ENCODE measurements at places on chromosomes 7 and 10.

- no peak for DNase-seq
Measured at GRCh38 chr10:96261132-96261531, 10.2 kb downstream of the BLNK start.

GRCh38 chr10:90614631-90615030 is 243.2 kb downstream of the HTR7 start:
- DNase-seq: no peak

DNA sequence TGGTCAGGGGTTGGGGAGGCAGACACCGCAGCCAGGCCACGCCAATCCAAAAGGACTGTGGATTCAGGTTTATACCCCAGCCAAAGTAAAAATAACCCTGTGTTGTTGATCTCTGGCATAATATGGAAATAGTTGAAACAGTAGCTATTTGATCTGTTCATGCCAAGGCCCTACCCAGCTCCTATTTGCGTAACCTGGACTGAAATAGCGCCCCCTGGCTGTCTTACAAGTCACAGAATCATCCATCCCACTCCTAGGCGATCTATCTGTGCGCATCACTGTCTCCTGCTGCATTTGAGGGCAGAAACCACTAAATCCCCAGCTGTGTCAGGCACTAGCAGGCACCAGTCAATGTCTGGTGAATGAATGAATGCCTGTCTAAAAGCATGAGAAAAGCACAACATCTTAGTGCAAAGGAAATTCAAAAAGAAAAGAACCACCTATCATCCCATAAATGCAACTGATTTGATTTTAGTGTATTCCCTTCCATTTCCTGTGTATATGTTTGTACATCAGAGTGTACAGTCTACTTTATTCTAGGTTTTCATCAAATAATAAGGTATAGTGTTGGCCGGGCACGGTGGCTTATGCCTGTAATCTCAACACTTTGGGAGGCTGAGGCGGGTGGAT is 160.0 kb downstream of the SLIT1 start:
- peak; percentile 20 for DNase-seq

- no peak for DNase-seq
Measured at GRCh38 chr7:103981003-103981423, 8.4 kb downstream of the RELN start.

DNA sequence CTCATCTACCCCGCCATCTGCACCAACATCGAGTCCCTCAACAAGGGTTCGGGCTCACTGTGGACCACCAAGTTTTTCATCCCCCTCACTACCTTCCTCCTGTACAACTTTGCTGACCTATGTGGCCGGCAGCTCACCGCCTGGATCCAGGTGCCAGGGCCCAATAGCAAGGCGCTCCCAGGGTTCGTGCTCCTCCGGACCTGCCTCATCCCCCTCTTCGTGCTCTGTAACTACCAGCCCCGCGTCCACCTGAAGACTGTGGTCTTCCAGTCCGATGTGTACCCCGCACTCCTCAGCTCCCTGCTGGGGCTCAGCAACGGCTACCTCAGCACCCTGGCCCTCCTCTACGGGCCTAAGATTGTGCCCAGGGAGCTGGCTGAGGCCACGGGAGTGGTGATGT is 34.6 kb upstream of the CDH23 start:
- DNase-seq: no peak

DNA sequence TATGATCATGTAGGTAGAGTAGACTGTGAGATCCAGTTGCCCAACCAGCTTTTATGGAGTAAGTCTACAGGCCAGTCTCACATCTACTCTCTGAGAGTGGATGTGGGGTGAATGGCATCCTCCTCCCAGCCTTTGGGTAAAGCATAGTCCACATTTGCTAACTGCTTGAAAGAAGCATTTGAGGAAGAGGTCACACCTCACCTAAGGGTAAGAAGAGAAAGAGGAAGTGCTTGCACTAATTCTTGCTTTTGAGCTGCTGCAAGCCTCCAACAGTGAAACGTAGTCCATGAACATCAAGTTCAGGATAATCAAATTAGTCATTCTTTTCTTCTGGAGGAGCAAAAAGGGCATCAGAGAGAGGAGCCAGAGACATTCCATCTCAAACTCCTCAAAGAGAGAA is 93.9 kb upstream of the AGR3 start:
- DNase-seq: no peak

- DNase-seq: no peak
Measured at GRCh38 chr10:87960230-87960629, 96.8 kb downstream of the PTEN start.

- DNase-seq: peak; percentile 60
Measured at GRCh38 chr10:127906548-127907377, at the start of gene PTPRE. PTPRE (plus strand) TSS chr10:127907103; CDS start chr10:128040882, 133,779 bp downstream.

DNA sequence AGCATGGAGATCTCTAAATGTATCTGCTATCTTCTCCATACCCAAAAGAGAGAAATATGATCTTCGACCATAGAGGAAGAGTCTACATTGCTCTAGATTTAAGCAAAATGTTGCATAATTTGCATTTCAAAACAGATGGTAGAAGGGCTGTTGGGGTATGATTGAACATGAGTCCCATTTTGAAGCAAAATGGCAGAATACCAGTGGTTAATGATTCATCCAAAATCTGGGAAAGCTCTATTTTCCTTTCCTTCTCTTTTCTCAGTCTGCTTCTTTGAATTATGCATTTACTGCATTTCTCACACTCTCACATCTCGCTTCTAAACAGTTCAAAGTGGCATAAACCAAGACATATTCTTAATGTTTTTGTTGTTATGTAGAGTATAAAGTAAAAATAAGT is 178.5 kb downstream of the MACC1 start:
- no peak for DNase-seq

- DNase-seq: no peak
Measured at GRCh38 chr10:96310321-96310669, 6.1 kb downstream of the DNTT start.

GRCh38 chr7:71645836-71646235 is 513.9 kb downstream of the GALNT17 start:
- DNase-seq: no peak

DNA sequence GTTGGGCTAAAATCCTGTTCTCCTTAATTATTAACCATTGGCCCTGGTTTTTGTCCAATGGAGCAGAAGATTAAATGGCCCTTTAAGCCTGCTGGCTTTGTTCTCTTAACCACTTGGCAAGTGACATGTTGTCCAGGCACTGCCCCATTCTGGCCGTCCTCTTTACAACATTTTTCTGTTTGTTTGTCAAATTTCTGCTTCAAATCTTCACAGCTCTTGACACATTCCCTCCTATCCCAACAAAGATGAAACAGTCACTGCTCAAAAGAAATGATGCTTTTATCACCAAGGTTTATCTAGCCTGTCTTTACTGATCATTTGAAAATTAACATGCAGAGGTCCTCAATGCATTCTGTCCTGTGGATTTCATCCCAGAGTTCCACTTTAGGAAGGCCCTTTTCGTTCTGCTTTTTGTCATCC is 700.4 kb downstream of the KCNMA1 start:
- DNase-seq: no peak

DNA sequence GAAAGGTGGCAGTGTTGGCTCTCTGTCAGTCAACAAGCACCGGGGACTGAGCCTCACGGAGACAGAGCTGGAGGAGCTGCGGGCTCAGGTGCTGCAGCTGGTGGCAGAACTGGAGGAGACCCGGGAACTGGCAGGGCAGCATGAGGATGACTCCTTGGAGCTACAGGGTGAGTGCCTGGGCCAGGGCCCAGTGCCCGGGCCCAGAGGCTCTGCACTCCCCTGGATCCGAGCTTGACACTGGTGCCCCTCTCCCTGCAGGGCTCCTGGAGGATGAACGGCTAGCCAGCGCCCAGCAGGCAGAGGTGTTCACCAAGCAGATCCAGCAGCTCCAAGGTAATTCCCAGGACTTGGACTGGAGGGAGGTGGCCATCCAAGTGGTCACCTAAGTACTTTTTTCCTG is 2.7 kb downstream of the CCDC136 start:
- no peak for DNase-seq

DNA sequence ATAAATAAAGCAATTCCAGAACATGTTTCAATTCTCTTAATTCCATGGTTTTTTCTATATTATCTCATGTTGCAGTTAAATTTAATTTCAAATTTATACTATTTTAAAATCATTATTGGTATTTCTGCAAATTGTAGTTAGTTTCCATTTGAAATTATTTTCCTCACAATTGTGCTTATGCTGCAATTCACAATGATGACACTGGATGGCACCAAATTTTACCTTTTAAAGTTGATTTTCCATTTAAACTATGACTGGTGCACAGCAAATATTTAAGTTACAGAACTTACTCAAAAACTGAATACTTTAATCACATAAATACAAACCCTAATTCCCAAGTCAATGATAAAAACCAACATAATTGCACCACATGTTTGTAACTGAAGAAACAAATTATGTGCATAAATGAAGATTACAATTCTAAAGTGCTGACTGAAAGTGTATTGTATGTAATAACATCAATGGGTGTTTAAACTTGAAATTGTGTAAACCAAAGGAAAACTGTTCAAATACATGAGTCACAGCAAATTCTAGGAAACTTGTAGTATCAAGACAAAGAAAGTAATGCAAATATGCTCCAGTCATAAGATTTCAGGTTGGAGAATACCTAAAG is 75.3 kb upstream of the AASS start:
- DNase-seq: peak; percentile 18

DNA sequence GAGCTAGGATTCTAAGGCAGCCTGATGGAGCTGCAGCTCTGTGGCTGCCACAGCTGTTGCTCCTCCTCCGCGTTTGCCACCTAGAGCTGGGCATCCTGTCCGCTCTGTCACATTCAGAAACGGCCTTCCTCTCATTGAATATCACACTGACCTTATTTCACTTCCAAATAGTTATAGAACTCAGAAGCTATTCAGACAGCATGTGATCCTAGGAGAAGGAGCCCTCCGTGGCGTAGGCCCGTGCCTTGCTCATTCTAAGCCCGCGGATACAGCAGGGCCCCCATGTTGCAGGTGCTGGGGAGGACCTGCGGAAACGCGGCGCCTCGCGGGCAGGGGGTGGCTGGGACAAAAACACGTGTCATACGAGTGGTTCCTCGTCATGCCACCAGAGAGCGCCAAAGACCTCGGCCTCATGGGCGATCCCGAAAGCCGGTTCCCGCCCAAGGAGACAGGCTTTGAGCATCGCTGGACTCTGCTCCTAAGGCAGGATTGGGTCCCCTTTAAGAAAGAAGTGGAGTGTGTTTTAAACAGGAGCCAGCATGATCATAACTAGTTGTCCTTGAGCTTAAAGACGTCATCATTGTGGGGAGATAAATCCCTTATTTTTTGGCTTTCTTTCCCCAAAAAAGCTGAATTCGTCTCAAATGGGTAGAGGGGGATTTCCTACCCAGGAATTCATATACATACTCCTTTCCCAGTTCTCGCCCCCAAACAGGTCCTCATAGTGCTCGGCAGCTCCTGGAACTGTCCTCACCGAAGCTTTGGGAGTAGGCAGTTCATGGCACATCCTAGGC is 17.9 kb upstream of the FIGNL1 start:
- DNase-seq: peak; percentile 59

- no peak for DNase-seq
Measured at GRCh38 chr10:56319386-56319785, 41.7 kb downstream of the ZWINT start.

- DNase-seq: no peak
Measured at GRCh38 chr7:38052786-38053185, 125.3 kb upstream of the STARD3NL start.

DNA sequence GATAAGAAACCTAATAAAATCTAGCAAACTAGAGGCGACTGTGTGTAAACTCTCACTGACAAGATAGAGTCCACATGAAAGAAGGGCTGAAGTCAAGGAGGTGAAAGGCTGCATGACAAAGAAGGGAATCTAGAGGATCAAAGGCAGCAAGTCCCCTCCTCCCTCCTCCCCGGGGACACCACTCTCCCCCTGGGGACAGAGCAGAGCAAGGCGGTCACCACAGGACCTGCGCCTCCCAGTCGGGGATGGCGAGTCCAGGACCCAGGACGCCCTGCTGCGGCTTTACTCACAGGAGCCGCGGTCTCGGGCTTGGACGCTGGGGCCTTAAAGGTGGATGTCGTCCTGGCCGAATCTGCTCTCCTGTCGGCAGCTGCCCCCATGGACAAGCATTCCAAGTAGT is 22.4 kb downstream of the BRI3 start:
- no peak for DNase-seq

DNA sequence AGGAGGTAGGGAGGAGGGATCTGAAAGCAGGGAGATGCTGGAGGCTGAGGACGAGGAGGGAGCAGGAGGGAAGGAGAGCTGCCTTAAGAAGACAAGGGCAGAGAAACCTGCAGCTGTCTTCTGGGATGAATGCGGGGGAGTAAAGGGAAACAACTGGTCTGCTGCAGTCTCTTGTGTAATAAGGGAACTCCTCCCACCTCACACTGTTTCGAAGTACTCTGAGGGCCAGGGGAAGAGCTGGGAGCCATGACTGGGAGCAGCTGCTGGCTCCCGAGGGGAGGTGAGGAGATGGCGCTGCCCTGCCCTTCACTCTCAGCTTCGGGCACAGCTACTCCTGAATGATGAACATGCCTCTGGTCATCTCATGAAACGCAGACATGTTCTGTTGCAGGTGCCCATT is 65.1 kb downstream of the CLEC2L start:
- DNase-seq: peak; percentile 71

DNA sequence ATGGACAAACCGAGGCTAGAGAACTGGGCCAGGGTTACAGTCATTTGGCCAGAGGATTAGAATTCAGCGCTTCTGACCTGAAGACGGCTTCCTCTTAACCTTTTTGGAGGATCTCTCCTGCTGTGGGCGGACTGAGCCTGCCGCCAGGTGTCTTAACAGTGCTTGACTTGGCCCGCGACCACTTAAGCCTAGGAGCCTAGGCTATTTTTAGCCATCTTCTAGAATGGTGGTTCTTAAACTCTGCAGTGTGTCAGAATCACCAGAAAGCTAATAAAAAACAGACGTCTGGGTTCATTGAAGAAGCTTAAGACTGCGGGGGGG is 722 bp downstream of the MDH2 start:
- peak; percentile 18 for DNase-seq

Data from left kidney (tissue), 8 donors.